ENCODE measurements at places on chromosomes 6 and 20.

DNA sequence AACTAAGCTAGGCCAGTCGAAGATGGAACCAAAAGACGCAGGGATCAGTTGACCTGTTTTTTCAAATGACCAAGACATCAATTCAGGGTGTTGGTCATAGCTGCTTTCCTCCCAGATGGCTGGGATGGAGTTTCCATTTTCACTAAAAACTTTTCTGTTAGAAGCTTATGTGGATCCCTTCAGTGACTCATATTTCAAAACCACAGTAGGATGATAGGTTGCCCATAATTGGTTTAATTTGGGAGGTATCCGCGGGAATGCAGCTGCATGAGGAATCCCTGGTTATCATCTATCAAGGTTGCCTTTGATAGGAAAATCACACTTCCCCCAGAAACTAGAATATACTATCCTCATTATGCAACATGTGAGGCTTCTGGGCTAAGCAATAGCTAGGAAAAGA is 150.9 kb upstream of the MLIP start:
- DNase-seq, result no peak
- no peak overlapping the region for H3K4me3 ChIP-seq
- H3K27ac ChIP-seq, result no peak overlapping the region
- H3K36me3 ChIP-seq, result no peaks in the 10 kb centered on the region
- peaks cover 16% of the 10 kb centered on the region for H3K4me1 ChIP-seq

DNA sequence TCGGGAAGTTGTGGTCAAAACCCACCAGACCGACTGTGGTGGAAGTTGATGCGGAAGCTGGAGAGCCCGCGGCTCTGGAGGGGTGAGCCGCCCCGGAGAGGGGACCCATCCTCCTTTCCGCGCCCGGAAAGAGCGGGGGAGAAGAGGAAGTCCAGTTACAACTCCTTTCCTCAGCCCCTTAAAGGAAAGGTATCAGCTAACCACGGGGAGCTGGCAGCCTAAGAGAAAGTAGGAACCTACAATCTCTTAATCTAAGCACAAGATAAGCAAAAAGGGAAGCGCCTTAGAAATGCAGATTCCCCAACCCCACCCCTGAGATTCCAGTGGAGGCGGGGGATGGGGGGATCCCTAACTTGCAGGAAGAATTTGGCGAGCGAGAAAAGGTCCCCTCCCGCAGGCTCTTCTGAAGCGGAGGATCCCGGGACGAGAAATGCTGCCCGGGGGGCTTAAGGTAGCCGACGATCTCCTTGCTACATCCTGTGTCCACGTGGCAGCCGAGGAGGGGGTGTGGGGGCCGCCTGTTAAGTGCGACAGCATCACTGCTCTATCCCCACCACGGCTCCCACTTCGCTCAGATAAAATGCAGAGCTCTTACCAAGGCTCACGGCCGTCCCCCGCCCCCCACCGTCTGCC is 87.5 kb downstream of the ZFP64 start:
- peak overlapping the region; percentile 92 for H3K4me3 ChIP-seq
- peaks cover 58% of the 10 kb centered on the region for H3K27me3 ChIP-seq
- H3K4me1 ChIP-seq, result peaks cover 52% of the 10 kb centered on the region
- H3K36me3 ChIP-seq, result no peaks in the 10 kb centered on the region
- no peak overlapping the region for H3K27ac ChIP-seq

GRCh38 chr6:2658788-2659187 is 91.9 kb downstream of the MYLK4 start:
- no peak overlapping the region for H3K4me3 ChIP-seq
- no peaks in the 10 kb centered on the region for H3K4me1 ChIP-seq
- peaks cover 4% of the 10 kb centered on the region for H3K27me3 ChIP-seq
- H3K27ac ChIP-seq, result no peak overlapping the region

- peak overlapping the region; percentile 51 for H3K27ac ChIP-seq
- no peaks in the 10 kb centered on the region for H3K27me3 ChIP-seq
- no peak overlapping the region for H3K4me3 ChIP-seq
- H3K4me1 ChIP-seq, result peaks cover 55% of the 10 kb centered on the region
- no peaks in the 10 kb centered on the region for H3K36me3 ChIP-seq
- no peak for DNase-seq
These were observed 186.9 kb downstream of the ZFP64 start for GRCh38 chr20:52004715-52005114.

GRCh38 chr6:53095716-53096115 is 30.5 kb downstream of the FBXO9 start:
- H3K27ac ChIP-seq, result no peak overlapping the region
- no peaks in the 10 kb centered on the region for H3K27me3 ChIP-seq
- no peak for DNase-seq
- no peak overlapping the region for H3K4me3 ChIP-seq

GRCh38 chr6:1524040-1524480 is 85.7 kb upstream of the FOXC1 start:
- H3K4me3 ChIP-seq, result no peak overlapping the region
- H3K4me1 ChIP-seq, result peaks cover 38% of the 10 kb centered on the region
- peaks cover 30% of the 10 kb centered on the region for H3K27me3 ChIP-seq

DNA sequence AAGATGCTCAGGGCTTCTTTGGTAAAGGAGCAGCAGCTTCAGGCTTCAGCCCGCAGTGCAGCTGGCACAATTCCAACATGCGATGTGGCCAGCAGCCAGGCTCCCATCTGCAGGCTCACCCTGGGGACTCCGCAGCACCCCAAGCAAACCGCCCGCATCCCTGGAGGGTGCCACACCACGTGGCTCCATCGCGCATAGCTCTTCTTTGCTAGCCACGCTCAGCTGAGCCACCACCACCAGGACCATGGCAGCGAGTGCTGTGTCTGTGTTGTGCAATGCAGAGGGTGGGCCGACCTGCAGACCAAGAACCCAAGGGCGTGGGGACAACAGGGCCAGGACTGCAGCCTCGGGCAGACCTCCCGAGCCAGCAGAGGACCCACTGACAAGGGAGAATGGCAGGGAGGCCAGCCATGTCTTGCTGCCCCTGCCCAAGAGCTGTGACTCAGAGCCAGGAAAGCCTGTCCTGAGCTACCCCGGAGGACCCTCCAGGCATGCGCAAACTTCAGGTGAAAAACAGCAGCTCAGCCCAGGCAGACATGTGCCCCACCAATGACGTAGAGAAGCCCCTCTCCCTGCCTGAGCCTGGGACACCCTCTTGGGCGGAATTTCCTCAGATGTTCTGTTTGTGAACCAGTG is 87.8 kb downstream of the GINS1 start:
- DNase-seq, result no peak
- no peak overlapping the region for H3K27ac ChIP-seq
- no peaks in the 10 kb centered on the region for H3K27me3 ChIP-seq
- no peaks in the 10 kb centered on the region for H3K4me1 ChIP-seq

DNA sequence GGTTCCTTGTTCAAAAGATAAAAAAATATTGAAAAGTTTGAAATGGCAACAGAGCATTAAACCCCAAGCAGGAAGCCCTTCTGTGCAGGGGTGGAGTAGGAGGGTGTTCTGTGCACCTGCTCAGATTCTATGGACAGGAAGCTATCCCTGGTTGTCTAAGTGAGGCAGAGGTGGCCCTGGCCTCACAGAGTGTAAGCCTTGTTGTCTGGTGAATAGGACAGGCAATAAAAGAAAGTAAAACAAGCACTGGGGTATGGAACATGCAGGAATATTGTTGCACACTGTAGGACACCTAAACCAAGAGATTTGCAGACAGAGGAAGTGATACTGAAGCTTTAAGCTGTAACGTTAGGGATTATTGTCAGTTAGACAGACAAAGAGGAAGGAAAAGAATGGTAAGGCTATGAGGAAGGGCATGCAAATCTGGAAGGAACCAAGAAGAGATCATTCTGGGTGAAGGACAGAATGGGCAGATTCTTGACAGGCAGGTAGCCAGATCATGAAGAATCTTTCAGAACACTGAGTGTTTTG is 66.8 kb downstream of the TBC1D7 start:
- H3K4me1 ChIP-seq, result no peaks in the 10 kb centered on the region
- H3K27me3 ChIP-seq, result peaks cover 7% of the 10 kb centered on the region
- no peak overlapping the region for H3K4me3 ChIP-seq
- no peak overlapping the region for H3K27ac ChIP-seq
- DNase-seq, result no peak
- H3K36me3 ChIP-seq, result peaks cover 20% of the 10 kb centered on the region

GRCh38 chr6:38306931-38307330 is 332.8 kb downstream of the BTBD9 start:
- DNase-seq, result no peak
- H3K4me3 ChIP-seq, result no peak overlapping the region
- H3K36me3 ChIP-seq, result no peaks in the 10 kb centered on the region
- H3K4me1 ChIP-seq, result peaks cover 22% of the 10 kb centered on the region
- peaks cover 4% of the 10 kb centered on the region for H3K27me3 ChIP-seq

DNA sequence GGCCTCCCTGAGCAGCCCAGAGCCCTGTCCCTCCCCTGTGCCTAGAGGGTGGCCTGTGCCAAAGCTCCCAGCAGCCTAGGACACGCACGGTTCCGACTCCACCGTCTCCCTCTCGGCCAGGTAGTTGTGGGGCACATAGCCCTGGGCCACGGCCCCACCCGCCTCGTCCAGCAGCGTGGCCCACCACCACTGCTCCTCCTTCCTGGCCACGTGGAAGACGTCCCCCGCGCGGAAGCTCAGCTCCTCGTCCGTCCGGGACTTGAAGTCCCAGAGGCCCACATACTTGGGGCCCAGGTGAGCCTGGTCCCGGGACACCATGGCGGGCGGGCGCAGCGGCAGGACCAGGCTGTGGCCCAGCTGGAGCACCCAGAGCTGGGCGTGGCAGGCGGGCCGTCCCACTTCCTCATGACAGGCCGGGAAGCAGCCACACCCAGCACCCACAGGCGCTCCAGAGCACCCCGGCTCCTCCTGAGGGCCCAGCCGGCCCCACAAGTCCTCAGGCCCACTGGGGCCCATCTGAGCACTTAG is at the start of gene PTK6:
PTK6 (minus strand) TSS at position 380 of the 528 bp plus-strand sequence; CDS start at position 318, 62 bp downstream.
- no peaks in the 10 kb centered on the region for H3K27me3 ChIP-seq
- H3K4me1 ChIP-seq, result peaks cover 9% of the 10 kb centered on the region
- no peak for DNase-seq
- no peak within 1 kb of the TSS for H3K27ac ChIP-seq
- H3K36me3 ChIP-seq, result no peaks in the 10 kb centered on the region

DNA sequence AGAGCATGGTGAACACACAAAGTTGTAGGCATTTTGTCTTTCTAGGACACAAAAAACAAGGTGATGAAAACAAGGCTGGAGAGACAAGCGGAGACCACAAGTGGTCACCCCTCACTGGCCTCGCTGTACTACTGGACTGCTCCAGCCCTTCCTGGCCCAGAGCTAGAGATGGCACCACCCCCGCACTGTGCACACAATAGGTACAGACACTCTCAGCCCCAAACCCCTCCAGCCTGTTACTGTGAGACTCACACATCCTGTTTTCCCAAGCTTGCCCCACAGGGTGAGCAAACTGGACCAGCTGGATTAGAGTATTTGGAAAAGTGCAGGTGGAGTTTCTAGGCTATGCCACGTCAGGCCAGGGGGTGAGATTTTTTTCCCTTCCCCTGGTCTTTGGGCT is 8.4 kb upstream of the ZSWIM1 start:
- no peak overlapping the region for H3K4me3 ChIP-seq
- H3K27ac ChIP-seq, result no peak overlapping the region
- H3K4me1 ChIP-seq, result peaks cover 5% of the 10 kb centered on the region
- DNase-seq, result no peak

DNA sequence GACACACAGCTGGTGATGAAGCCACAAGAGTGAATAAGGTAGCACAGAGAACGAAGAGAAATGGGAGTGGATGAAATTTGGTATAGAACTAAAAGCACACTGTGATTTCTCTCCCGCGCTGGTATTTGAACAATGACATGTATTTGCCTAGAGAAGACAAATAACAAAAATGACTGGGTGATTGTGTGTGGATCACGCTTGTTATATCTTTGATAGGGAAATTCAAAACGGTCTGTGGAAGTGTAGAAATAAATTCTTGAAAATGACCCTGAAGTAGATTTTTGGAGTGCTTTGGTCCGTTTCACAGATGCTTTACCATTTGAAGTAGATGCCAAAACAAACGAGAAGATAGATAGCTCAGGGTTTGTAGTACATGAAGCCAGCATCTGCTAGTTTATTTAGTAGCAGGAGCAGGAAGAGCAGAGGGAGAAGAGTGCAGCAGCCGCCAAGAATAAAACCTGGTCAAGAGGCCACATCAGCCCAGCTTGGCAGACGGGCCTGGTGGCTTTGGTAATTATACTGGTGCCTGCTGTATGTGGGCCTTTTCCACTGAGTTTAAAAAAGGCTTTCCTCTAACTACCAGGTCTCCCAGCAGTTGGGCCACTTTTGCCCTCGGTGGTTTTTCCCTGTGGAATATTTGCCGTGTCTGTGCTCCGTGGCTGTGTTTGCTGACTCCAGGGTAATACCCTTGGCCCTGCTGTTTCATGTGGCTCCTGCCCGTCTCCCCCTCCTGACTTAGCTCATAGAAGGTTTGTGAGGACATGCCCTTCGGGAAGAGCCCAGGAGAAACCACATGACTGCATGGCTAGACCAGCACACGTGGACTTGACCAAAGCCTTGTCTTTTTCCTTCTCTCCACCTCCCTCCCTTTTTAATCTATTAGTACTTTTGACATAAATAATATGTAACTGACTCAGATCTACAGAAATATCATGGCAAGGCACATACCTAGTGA is 294.0 kb downstream of the SOX4 start:
- H3K27me3 ChIP-seq, result no peaks in the 10 kb centered on the region
- DNase-seq, result no peak
- peaks cover 42% of the 10 kb centered on the region for H3K36me3 ChIP-seq
- no peaks in the 10 kb centered on the region for H3K4me1 ChIP-seq
- no peak overlapping the region for H3K4me3 ChIP-seq

DNA sequence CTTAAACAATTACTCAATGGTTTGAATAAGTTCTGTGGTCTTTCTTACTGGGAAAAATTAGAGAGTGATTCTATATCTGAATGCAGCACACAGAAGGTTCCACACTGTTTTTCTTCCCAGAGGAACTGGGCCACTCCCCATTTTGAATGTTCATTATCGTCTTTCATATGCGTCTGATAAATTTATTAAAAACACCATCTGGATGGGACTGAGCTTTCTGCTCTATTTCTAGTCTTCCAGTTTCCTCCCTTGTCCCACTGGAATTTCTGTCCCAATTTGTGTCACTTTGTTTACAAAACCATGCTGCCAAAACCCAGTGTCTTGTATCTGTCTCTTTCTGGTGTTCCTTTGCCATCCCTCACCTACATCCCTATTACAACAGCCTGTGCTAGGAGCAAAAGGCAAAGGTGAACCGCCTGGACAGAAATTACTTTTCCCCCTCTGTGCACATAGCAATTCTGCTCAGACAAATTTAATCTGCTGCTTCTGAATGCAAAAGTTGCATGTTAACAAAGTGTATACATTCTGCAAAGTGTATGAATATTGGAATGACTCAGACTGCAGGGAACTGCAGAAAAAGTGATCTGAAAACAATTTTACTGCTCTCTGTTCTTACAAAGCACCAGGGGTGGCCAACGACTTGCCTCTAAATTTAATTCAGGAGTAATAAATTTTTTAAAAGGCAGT is 333.6 kb downstream of the BTBD9 start:
- no peak overlapping the region for H3K4me3 ChIP-seq
- H3K4me1 ChIP-seq, result peaks cover 22% of the 10 kb centered on the region
- DNase-seq, result no peak

All from nephron progenitor cell (in vitro differentiated cells).